GM12891 (cell line): ENCODE measurements at places on chromosomes 2 and 18.

GRCh38 chr18:28357766-28358401 lies 181.0 kb upstream of the CDH2 start:
- no peak for DNase-seq

DNA sequence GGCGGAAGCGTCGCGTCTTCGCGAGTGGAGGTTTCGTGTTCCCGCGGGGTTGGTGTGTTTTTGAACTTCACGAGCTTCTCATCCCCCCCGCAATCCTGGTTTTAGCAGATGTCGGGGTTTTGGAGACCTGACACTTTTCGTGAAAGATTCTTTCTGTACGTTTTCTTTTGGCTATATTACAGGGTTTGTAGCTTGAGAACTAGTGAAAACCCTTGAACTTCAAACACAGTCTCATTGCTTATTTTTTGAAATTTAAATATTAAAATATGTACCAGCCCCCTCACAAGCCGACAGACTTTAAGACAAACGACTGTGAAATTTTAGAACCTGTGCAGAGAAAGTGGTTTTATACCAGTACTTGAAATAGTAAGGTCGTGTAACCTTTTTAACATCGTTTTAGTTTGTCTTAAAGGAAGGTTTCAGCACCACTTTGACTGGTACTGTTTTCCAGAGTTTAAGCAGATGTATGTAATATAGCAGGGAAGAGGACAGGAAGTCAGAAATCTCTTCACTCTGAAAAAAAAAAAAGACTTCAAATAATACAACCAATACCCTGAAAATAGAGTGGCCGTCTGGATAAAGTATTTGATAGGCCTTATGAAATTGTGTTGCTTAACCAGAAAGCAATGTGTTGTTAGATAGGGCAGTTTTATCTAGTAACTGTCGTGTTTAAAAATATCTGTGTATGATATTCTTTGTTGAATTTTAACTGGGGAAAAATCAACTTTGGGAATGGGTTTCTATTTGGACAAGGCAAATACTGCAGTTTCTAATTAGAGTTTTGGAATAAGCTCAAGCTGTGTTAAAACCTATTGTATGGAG lies 1.4 kb downstream of the SPATS2L start:
- DNase-seq, result no peak

- no peak for DNase-seq
Observed at GRCh38 chr18:55089610-55090009, 130.3 kb upstream of the CCDC68 start.

GRCh38 chr2:120759543-120760331 lies 24.1 kb downstream of the GLI2 start:
- no peak for DNase-seq

DNA sequence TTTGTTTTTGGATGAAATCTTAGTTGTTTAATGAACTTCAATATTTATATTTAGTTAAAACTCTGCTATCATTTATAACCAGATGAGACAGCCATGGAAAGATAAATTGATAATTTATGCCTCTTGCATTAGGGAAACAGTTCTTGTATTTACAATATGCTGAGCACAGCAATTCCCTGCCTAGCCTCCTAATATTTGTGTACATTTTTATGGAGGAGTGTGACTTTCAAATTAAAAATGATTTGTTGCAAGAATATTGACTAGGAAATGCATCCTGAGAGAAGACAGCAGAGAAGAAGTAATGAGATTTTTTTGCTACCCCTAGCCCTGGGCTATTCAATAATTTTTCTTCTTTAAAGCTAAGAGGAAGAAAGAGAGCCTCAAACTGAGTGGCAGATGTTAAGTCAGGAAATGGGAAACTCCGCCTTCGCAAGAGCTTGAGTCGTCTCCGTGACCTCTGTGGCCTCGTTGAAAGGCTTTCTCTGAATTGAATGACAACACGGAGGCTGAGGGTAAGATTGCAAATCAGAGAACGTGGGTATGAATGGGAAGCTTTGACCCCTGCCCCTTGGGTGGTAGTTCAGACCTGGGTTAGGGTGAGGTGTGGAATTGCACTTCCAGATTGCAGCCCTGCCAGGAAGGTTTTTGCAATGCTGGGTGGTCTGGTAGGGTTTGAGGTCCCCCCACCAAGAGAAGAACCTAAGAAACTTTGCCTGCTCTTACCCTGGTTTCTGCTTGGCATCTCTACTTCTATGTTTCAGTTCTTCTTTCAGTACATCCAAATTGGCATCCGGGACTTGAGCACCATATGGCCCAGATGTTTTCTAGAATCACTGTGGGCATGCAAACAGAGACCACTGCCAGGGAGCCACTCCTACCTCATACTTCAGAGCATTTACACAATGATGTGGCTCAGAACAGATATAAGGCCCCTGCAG lies 210.3 kb upstream of the RBMS1 start:
- DNase-seq, result no peak

DNA sequence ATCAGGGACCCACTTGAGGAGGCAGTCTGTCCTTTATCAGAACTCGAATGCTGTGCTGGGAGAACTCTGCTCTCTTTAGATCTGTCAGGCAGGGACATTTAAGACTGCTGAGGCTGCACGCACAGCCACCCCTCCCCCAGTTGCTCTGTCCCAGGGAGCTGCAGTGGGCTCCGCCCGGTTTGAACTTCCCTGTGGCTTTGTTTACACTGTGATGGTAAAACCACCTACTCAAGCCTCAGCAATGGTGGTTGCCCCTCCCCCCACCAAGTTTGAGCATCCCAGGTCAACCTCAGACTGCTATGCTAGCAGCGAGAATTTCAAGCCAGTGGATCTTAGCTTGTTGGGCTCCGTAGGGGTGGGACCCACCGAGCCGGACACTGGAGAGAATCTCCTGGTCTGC lies 11.8 kb upstream of the LHCGR start:
- no peak for DNase-seq

DNA sequence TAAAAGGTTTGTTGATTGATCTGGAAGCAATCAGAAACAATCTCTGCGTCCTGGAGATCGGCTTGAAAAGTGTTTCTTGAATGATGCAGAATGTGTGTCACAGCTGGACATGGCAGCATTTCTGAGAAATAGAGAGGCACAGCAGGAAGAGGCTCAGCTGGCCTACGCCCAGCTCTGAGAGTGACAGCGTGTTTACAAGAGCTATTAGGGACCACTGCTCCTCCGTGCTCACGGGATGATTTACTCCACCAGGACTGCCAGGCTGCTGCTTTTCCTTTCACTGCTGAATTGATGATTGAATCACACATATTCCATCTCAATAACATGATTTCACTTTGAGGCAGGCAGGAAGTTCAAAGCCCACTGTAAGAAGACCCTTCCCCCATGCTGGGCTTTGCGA lies 62.8 kb downstream of the GALNT14 start:
- no peak for DNase-seq

GRCh38 chr2:191748059-191748461 lies 70.1 kb downstream of the NABP1 start:
- DNase-seq, result no peak

- no peak for DNase-seq
Observed at GRCh38 chr2:74255660-74256213, 57.3 kb downstream of the MTHFD2 start.

- no peak for DNase-seq
Observed at GRCh38 chr2:143974262-143974661, 545.7 kb downstream of the ZEB2 start.

- DNase-seq, result no peak
Observed at GRCh38 chr2:113180131-113180946, 6.6 kb downstream of the PSD4 start.

DNA sequence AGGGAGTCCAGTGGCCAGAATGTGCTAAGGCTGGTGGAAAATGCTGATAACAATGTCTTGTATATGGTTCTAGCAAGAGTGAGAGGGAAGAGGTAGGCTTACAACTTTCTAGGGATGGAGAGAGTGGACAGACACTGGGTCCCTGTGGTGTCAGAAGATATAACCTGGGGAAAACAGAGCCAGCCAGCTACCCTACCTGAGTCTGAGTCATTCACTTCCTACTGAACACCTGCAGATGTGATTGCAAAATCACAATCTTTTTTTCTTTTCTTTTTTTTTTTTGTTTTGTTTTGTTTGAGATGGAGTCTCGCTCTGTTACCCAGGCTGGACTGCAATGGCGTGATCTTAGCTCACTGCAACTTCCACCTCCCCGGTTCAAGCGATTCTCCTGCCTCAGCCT lies 7.3 kb downstream of the TET3 start:
- no peak for DNase-seq

GRCh38 chr2:17911491-17912260 lies 33.2 kb downstream of the KCNS3 start:
- no peak for DNase-seq

DNA sequence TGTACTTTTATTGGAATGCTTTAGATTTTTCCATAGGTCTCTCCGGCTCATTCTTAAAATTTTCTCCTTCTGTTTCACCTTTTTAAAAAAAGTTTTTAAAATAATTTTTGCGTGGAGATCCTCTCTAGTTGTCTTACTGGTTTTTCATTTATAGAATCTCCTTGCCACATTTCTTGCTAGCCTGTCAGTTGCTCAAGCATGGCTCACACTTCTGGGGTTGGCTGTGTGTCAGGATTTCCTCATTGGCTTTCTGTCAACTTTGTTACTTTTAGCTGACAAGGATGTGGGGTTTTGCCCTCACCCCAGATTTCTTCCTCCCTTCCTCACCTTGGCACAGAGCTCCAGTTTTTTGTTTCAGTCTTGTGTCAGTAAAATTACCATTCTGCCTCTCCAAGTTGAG lies 124.6 kb downstream of the ZNF407 start:
- no peak for DNase-seq

DNA sequence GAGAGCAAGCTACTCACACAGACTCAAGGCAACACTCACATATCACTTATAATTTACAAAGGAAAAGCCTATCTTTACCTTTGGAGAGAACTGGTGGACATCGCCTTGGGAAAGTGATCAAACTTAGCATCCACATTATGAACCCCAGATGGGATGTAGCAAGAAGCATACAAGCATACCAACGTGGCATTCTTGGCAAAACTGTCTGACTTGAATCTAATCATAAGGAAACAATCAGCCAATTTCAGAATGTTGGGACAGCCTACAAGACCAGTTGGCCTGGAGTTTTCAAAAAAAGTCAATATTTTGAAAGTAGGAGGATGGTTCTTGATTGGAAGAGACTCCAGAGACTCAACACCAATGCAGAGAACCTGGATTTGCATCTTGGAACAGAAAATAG lies 79.1 kb upstream of the PMAIP1 start:
- DNase-seq, result no peak

DNA sequence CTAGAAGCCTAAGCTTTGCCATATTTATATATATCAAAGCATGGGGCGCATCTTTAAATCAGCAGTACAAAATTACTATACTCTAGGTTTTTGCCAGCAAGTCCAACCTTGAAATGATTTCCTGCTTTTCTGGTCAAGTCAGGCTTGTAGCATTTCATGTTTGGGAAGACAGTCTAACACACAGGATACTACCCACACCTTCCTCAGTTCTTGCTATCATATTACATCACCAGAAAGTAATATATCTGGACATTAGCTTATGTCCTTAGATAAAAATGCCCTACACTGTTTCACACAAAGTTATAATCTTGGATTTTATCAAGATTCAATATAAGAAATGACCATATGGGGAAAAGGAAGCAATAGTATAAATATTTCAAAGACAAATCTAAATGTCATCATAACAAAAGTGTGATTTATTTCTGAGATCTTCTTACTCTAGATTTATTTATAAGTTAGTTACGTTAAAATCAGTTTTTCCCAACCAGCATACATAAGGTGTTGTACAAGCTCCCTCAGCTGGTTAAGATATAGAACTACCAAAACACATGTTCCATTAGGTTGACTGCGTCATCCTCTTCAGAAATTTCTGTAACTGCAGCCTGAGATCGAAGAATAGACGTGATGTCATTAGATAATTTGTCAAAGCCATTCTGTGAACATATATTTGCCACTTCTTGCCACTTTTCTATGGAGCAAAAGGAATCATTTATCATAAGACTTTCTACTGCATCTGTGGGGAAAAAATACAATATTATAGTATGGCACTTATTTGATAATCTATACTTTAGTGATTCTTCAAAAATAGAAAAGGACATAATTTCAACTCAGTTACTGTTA lies 56.6 kb downstream of the CLHC1 start:
- DNase-seq, result peak; percentile 25

DNA sequence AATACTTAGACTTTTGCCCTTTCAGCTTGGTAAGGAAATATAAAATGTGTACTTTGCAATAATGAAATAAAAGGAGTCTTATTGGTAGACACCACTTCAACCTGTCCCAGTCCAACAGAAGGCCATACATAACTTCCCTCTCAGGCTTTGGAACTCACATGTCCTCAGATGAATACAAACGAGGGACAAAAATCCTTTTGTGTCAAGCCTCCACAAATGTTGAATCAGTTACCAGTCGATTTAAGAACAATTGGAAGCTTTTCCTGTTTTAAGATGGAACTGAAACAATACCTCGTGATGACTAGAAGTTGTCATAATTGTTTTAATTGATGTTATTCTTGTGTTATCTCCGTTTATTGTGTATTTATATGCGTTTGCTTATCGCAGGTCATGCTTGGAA lies 385.1 kb upstream of the POU3F3 start:
- DNase-seq, result no peak

GRCh38 chr18:63725682-63726480 lies 23.1 kb downstream of the SERPINB11 start:
- DNase-seq, result no peak

DNA sequence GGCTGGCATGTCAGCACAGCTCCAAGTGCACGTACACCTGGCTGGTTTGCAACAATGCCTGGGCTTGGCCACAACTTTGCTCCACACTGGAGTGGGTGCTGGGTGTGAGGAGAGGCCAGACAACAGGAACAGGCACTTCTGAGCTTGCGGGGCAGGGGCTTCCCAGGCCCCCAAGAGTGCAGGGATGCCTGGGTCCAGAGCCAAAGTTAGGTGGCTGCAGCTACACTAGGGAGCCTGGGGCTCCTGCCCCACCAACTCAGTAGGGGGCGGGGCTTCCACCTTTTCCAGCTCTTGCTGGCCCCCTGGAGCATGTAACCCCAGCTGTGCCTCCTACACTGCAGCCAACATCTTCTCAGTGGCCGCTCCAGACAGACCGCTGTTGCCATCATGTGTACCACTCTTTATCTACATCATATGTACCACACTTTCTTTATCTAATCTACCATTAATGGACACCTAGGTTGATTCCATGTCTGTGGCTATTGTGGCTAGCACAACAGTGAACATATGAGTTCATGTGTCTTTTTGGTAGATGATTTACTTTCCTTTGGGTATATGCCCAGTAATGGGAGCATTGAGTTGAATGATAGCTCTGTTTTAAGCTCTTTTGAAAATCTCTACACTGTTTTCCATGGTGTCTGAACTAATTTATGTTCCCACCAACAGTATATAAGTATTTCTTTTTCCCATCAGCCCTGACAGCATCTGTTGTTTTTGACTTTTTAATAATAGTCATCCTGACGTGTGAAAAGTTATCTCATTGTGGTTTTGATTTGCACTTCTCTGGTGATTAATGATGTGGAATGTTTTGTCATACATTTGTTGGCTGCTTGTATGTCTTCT lies 87.9 kb downstream of the ZNF804A start:
- no peak for DNase-seq

GRCh38 chr2:23207871-23208270 lies 177.1 kb upstream of the KLHL29 start:
- no peak for DNase-seq

GRCh38 chr2:106296182-106296815 lies 102.2 kb upstream of the UXS1 start:
- no peak for DNase-seq

GRCh38 chr2:71791501-71792135 lies 338.3 kb downstream of the DYSF start:
- no peak for DNase-seq
